ENCODE measurements at places on chromosomes 2 and 18.

- DNase-seq: no peak
Observed at GRCh38 chr2:146317959-146318358, 1526.9 kb upstream of the ACVR2A start.

GRCh38 chr18:59579509-59579908, 117.7 kb downstream of the CCBE1 start:
- DNase-seq: no peak

GRCh38 chr2:241329669-241330615, 14.2 kb downstream of the SEPTIN2 start:
- no peak for DNase-seq

GRCh38 chr2:85446296-85447221, 28.0 kb downstream of the SH2D6 start:
- no peak for DNase-seq

DNA sequence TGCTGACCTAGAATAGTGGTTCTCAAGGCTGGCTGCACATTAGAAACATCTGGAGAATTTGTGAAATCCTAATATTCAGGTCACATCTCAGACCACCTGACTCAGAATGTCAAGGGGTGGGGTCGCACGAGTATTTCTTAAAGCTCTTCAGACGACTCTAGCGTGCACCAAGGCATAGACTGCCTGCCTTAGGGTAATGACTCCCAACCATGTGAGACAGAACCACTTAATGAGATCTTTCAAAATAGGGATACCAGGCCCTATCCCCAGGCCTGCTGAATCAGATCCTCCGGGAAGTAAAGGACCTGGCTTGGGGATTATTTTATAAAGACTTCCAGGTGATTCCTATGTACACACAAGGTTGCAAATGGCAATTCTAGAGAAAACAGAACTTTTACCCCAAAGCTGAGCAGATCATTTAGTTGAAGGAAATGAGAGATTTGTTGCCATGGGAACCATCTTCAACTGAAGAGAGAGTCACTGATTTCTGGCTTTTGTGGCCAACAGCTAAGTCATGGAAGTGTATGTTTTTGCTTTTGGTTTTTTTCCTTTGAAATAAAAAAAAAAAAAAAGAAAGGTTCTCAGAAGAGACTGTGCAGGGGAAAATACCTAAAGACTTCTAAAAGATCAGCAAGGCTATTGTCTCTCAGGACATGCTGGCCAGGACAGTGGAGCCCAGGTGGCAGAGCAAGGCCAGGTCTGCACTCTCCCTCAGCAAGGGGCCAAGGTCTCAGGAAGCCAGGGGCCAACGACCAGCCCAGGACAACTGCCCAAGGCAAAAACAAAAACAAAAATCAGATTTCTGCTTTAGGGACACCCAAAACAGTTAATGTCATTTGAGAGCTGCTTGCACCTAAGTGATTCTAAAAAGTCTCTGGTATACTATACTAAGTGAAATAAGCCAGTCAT, 15.3 kb upstream of the LOXHD1 start:
- DNase-seq: no peak

- DNase-seq: no peak
Observed at GRCh38 chr2:109325570-109325969, 196.6 kb downstream of the SH3RF3 start.

DNA sequence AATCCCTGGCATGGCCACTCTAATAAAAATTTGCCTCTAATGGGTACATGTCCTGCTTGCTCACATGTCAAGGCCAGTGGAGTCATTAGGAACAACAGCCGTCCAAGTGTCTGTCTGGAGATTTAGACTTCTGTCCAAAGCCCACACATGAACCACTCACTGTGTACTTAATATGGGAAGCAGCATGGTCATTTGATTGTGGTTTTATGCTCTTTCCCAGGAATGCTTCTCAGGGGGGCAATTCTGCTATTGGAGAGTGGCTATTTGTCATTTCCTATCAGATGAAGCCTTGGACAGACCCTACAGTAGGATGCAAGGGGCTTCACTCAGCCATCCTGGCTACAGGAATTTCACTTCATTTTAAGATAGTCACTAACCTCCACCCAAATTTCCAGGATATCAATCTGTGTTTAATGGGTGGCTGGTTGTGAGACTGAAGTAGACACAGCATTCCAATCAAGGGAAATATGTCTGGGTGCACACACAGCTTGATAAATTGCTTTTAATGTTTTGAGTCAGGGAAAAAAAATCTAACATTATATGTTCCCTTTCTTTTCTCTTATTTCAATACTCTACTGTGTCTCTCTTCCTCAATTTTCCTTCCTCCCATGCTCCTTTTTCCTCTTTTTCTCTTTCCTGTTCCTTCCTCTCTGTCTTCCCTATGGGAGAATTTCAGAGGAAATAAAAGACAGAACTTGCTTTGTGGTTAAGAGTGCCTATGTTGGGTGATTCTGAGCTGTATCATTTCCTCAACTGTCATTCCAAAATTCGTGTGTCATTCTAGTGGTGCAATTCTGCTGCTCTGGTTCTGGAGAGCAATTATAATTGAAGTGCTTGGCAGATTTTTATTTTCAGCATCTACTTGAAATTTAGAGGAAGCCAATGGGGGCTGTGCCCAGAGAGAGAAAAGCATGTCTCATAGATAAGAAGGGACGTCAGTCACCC, 320.1 kb downstream of the OSR1 start:
- no peak for DNase-seq

DNA sequence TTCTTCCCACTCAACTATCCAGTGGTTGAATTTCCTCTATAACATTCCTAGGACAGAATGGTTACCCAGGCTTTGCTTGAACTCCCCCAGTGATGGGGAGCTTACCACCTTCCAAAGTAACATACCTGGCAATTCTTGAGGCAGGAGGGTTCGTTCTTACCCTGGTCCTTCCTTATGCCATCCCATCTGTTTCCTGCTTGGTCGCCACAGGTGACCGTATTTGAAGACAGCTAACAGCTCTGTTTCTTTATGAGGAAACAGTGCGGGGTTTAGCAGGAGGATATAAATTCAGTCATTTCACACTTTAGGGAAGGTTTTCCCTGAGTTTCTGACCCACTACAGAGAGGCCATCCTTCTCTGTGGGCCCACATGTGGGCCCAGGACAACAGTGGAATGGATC, 42.6 kb downstream of the FOSL2 start:
- no peak for DNase-seq

DNA sequence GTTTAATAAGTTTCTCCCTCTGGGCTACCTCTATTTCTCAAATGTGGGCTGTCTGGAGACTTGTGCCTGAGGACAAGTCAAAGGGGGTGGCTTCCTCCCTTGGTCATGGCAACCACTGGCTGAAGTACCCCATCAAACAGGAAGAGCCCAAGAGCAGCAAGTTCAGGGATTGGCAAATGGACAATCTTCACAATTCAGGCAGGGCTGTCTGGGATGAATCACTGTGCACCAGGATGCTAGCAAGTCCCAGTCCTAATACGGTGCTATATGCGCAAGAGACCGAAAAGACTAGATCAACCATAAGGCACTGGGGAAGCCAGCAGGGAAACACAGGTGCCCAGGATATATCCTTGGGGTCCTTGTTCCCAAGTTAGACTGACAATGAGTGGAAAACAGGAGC, 75.5 kb downstream of the ANTXR1 start:
- DNase-seq: no peak

- DNase-seq: no peak
Observed at GRCh38 chr2:6168485-6168884, 476.3 kb downstream of the SOX11 start.

- no peak for DNase-seq
Observed at GRCh38 chr18:35137632-35138031, 96.4 kb downstream of the MAPRE2 start.

GRCh38 chr2:190678444-190679162, 29.7 kb downstream of the NAB1 start:
- DNase-seq: no peak

DNA sequence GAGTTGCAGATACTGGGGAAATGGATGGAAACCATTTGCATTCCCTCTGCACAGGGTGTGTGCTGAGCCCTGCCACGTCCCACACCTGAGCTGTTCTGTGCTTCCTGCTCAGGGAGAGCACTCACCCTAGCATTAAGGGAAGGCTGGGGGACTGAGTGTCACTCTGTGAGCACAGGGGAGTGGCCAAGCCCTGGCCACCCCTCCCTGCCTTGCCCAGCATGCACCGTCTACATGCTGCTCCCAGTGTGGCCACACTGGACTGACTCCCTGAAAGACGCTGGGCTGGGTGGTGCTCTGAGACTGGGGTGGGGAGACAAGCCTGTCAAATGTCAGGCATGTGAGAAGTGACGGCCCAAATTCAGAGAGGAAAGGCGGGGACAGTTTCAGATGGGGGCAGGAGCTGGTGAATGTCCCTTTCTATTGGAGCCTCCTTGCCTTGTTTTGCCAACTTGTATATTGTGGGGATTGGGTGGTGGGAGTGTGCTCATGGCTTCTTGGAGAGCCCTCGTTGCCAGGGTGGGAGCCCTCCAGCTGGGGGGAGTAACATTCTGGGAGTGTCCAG, 298.4 kb upstream of the HS6ST1 start:
- DNase-seq: no peak

GRCh38 chr2:191666226-191666625, 11.7 kb upstream of the NABP1 start:
- no peak for DNase-seq

Data from CD4-positive, alpha-beta T cell treated with Interferon gamma for 1 hour (primary cell).